NCI-H526 treated with DMSO at 0.1 percent for 48 hours (cell line): ENCODE measurements at places on chromosomes 12 and 14.
A peak's percentile ranks its signal among the peaks of the same experiment; 100 is the strongest.

GRCh38 chr14:99775351-99775750 is 17.9 kb upstream of the EML1 start:
- DNase-seq = no peak

DNA sequence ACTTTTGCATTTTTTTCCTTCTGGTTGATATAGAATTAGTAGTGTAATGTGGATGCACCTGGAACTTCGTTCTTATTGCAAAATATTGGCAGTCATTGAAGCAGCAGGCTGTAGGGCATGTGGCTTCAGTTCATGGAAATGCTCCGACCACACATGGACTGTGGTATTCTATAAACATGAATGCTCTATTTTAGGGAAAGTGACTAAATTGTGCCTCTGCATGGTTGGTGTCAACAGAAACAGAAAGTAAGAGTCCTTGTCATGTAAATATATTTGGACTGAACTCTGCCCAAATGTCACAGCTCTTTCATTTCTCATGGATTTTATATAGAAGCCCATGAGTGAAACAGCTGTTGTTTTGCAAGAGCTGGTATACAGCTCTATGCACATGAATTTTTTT is 917.0 kb downstream of the LRFN5 start:
- no peak for DNase-seq

DNA sequence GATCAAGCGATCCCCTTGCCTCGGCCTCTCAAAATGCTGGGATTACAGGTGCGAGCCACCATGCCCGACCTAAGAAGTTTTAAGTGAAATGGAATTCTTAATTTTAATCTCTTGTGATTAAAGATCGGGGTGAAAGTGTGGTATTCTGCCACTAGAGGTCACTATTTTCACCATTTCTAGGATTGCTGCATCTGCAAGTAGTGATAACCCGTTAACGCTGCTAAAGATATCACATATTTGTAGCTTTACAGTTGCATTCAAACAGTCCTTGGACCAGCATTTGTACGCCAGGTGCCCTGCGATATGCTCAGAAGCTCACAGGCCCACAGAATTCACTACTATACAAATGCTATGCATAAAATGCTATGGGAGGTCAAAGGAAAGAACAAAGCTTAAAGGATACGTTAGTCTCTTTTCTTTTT is 19.3 kb downstream of the CCDC62 start:
- DNase-seq = peak; percentile 71

GRCh38 chr14:101903111-101903561 is 61.2 kb upstream of the DYNC1H1 start:
- DNase-seq = no peak

GRCh38 chr14:91358654-91359220 is 58.9 kb downstream of the CCDC88C start:
- DNase-seq = no peak

DNA sequence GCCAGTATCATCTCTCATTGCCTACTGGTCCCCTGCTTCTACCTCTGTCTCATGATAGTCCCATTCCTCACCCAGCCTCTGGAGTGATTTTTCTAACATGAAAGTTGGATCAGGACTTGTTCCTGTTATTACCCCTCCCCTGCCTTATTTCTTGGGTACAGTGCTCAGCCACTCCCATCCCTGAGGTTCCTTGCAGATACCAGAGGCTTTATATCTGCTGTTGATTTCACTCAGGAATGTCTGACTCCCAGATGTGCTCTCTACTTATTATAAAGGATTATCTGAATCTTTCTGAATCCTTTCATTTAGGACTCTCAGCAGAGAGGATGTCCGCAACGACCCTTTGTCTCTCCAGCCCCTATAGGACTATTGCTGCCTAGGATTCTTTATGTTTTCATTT is 111.2 kb downstream of the LRRK2 start:
- no peak for DNase-seq

- DNase-seq = no peak
Observed at GRCh38 chr14:63941023-63941422, 88.2 kb downstream of the SYNE2 start.

DNA sequence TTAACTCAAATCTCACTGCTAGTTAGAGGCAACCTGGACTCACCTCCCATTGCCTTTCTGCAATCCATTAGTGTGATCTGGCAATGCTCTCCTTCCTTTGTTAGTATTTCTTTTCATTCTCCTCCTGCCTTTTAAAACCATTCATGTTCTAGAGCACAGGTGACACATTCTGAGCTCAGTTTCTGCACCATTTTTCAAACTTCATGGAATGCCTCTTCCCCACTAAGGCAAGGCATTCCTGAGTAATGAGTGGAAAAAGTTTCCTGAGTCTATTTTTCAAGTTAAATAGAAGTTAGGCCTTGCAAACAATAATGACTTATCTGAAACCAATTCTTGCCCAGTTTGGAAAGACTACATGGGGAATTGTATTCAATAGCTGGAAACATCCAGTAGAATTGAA is 1001.8 kb downstream of the BCL11B start:
- no peak for DNase-seq

DNA sequence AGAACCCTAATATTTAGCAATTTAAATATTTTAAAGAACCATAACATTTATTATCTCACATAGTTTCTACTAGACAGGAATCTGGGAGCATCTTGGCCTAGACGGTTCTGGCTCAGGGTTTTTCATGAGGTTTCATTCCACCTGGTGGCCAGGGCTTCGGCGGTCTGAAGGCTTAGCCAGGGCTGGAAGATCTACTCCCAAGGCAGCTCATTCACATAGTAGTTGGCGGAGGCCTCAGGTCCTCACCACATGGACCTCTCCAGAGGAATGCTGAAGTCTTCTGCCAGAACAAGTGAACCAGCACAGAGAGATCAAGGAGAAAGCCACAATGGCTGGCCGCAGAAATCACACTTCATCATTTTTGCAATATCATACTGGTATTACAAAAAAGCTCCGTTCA is 68.2 kb downstream of the SINHCAF start:
- no peak for DNase-seq
